ENCODE measurements at places on chromosomes 2 and 18.

GRCh38 chr18:24472591-24472990 is 12.2 kb downstream of the HRH4 start:
- no peaks in the 10 kb centered on the region for H3K4me1 ChIP-seq
- H3K4me3 ChIP-seq: no peak overlapping the region
- H3K36me3 ChIP-seq: no peaks in the 10 kb centered on the region
- no peak overlapping the region for H3K27ac ChIP-seq

- H3K4me3 ChIP-seq: no peak overlapping the region
- peaks cover 6% of the 10 kb centered on the region for H3K27me3 ChIP-seq
- DNase-seq: no peak
- H3K36me3 ChIP-seq: no peaks in the 10 kb centered on the region
These were observed 10.6 kb downstream of the PLCD4 start for GRCh38 chr2:218618102-218618860.

DNA sequence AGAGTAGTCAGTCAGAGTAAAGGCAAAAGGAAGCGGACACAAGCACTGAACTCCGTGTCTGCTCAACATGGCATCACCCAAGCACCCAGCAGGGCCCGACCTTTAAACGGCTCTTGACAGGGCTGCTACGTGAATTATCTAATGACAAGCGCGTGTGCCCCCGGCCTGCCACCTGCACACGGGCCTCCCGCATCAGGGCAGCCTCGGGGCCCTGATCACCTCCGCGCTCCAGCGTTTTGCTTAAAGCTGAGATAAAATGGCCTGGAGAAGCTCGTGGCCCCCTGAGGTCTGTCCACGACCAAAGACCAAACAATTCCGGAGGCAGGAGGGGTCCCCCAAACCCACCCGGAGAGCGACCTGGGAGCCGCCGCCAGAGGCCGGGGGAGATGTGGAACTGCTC is 376 bp downstream of the NDUFA10 start:
- DNase-seq: no peak
- H3K27me3 ChIP-seq: peaks cover 9% of the 10 kb centered on the region
- H3K4me1 ChIP-seq: peaks cover 23% of the 10 kb centered on the region

DNA sequence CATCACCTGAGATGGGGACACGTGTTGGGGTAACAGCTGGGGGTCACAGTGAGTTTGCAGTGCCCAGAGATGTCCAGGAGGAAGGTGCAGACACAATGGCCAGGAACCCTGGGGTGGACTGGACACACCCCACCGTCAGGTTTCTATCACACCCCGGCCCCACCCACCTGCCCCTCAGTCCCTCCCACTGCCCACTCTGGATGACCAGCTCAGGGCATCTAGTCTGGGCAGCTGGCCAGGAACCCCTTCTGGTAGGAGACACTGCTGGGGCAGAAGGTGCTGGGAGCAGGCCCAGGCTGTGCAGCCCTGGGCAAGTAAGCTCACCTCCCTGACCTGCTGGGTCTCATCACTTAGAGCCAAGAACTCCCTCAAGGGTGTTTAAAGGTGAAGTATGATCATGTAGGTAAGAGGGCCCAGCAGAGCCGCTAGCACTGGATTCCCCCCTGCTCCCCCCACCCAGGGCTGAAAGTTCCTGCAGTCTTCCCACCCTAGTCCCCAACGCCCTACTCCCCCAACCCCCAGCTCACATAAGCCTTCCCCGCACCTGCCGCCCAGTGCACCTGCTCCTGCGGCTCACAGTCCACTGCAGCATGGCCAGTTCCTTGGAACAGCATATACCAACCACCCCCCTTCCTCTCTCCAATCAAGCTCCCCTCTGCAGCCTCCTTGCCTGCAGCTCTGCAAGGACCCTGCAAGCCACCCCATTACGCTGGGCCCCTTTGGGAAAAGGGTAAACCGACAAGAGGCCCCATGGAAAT is 17.3 kb downstream of the BIN1 start:
- peaks cover 12% of the 10 kb centered on the region for H3K27me3 ChIP-seq
- H3K36me3 ChIP-seq: no peaks in the 10 kb centered on the region

- H3K36me3 ChIP-seq: no peaks in the 10 kb centered on the region
- no peaks in the 10 kb centered on the region for H3K27me3 ChIP-seq
- no peak for DNase-seq
- no peak overlapping the region for H3K27ac ChIP-seq
These were observed 321.4 kb upstream of the ETAA1 start for GRCh38 chr2:67075530-67076238.

DNA sequence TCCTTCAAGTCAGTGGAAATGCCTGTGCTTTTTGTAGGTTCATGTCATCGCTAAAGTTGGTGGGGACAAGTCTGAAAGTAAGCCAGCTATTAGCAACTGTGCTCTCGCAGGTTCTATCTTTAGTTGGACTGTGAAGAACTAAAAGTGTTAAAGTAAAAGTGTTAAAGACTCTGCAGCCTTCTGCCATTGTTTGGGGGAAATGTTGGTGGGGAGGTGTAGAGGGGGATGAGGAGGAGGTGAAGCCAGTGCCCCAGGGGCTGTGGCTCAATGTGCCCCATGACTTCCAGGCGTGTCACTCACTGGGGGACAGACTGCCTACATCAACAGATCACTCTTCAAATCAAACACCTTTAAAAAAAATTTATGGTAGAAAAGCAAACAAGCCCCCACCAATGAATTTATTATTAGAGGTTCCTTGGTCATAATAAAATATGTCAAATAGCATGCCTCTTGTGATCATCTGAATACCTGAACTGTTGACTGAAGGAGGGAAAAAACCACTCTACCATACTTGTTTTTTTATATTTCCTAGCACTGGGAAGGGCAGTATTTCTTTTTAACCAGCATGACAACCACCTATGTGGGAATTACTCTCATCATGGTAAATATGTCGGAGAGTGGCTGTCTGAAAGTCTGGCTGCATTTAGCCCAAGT is 19.3 kb downstream of the TGFA start:
- H3K27ac ChIP-seq: peak overlapping the region; percentile 42
- no peaks in the 10 kb centered on the region for H3K36me3 ChIP-seq
- DNase-seq: no peak
- H3K4me3 ChIP-seq: no peak overlapping the region
- H3K27me3 ChIP-seq: peaks cover 19% of the 10 kb centered on the region
- peaks cover 6% of the 10 kb centered on the region for H3K4me1 ChIP-seq

GRCh38 chr18:51134721-51135120 is 62.8 kb downstream of the MEX3C start:
- no peaks in the 10 kb centered on the region for H3K27me3 ChIP-seq
- no peak overlapping the region for H3K4me3 ChIP-seq

GRCh38 chr2:233693963-233694362 is 1.3 kb downstream of the UGT1A6 start:
- H3K4me1 ChIP-seq: peaks cover 5% of the 10 kb centered on the region
- DNase-seq: no peak
- H3K27ac ChIP-seq: no peak overlapping the region
- no peak overlapping the region for H3K4me3 ChIP-seq

DNA sequence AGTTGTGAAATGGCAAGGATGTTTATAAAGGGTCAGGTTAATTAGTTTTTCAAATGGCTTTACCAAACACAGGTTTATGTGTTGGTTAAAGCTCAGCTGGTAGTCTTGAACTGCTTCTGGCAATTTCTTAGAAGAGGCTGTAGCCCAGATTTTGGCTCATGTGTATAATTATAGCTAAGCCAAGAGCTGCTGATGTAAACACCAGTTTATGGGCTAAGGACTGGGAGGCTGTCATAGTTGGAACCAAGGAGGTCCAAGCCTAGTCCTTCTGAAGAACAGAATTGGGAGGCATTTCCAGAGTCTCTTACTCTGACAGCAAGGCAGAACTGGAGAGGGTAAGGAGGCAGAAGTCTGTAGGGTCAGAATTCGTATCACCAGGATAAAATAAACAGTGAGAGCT is 25.4 kb downstream of the UBE2E3 start:
- H3K4me1 ChIP-seq: peaks cover 36% of the 10 kb centered on the region
- H3K36me3 ChIP-seq: no peaks in the 10 kb centered on the region
- H3K27me3 ChIP-seq: no peaks in the 10 kb centered on the region
- H3K4me3 ChIP-seq: no peak overlapping the region
- DNase-seq: no peak
- H3K27ac ChIP-seq: peak overlapping the region; percentile 65

GRCh38 chr2:74372674-74373073 is 7.4 kb downstream of the DCTN1 start:
- H3K4me3 ChIP-seq: no peak overlapping the region
- H3K27ac ChIP-seq: no peak overlapping the region
- H3K4me1 ChIP-seq: peaks cover 17% of the 10 kb centered on the region
- peaks cover 16% of the 10 kb centered on the region for H3K36me3 ChIP-seq

DNA sequence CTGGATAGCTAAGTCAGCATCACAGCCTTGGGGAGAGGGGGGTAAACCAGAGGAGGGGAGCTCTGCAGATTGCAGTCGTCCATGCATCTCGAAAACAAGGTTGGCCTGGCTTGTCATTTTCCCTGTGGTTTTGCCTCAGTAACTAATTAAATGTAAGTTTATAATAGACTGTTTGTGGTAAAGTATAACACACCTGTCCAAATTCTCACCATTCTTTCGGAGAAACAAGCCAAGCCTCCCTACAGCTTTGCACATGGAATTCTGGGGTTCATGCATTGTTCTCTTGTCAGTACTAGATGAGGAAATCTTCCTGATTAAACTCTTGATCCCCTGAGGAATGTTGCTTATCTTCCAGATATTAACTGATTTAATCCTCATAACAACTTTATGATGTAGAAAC is 1065.2 kb upstream of the FAM98A start:
- no peaks in the 10 kb centered on the region for H3K36me3 ChIP-seq
- H3K27me3 ChIP-seq: no peaks in the 10 kb centered on the region
- H3K27ac ChIP-seq: no peak overlapping the region
- H3K4me3 ChIP-seq: no peak overlapping the region

- H3K27ac ChIP-seq: no peak overlapping the region
- peaks cover 5% of the 10 kb centered on the region for H3K4me1 ChIP-seq
- no peak overlapping the region for H3K4me3 ChIP-seq
- H3K36me3 ChIP-seq: no peaks in the 10 kb centered on the region
- H3K27me3 ChIP-seq: no peaks in the 10 kb centered on the region
These were observed 105.3 kb upstream of the ZEB2 start for GRCh38 chr2:144625226-144625625.

DNA sequence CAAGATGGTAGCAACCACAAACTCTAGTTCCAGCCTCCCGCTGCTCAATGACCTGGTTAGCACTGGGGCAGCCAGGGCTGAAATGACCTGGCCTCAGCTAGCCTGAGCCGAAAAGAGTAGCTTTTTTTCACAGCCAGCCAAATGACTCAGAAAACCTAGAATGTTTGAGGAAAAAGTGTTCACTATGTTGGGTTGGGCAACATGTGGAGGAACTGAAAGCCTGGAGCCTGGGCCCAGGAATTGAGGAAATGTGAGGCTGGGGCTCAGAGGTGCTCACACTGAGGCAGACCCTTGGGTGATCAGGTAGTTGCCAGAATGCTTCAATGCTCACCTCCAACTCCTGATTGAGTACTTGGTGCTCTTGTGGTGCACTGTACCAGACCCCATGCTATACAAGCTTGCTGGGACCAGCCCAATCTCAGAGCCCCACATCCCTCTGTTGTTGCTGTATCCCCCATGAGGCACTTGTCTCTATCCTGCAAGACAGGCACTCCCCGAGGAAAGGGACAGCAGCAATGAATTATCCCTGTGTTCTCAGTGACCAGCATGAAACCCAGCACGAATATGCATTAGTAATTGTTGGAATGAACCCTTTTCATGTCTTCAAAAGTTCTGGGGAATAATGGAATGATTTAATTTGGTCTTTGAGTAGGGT is 116.2 kb downstream of the USP34 start:
- no peak for DNase-seq
- no peak overlapping the region for H3K27ac ChIP-seq
- peaks cover 25% of the 10 kb centered on the region for H3K36me3 ChIP-seq
- no peaks in the 10 kb centered on the region for H3K27me3 ChIP-seq
- H3K4me3 ChIP-seq: no peak overlapping the region

DNA sequence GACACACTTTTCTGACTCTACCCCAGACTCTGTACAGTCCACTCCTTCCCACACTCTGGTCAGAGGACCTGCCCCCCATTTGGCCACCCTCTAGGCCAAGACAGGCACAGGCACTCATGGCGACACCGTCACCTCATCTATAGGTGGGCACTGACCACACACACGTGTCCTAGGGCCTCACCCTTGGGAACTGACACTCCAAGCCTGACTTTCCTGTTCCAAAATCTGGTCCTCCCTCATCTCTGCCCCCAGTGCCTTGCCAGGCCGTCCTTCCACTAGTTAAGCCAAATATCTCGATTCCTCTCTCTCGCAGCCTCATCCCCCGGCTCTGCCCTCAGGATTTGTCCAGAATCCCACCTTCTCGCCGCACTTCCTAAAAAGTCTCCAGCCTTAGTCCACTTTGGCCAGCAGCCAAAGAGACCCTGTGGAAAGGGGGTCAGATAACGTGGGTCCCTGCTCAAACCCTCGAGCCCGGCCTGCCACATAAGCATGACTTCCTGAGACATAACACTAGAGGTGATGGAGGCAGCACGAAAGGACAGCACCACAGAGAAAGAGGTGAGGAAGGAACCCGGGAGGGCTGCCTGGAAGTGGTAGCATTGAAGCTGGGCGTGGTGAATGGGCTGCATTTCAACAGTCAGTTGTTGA is 105.8 kb upstream of the OTOS start:
- H3K4me3 ChIP-seq: no peak overlapping the region
- H3K27me3 ChIP-seq: peaks cover 28% of the 10 kb centered on the region
- H3K4me1 ChIP-seq: no peaks in the 10 kb centered on the region
- no peak for DNase-seq
- H3K36me3 ChIP-seq: no peaks in the 10 kb centered on the region
- H3K27ac ChIP-seq: peak overlapping the region; percentile 21

DNA sequence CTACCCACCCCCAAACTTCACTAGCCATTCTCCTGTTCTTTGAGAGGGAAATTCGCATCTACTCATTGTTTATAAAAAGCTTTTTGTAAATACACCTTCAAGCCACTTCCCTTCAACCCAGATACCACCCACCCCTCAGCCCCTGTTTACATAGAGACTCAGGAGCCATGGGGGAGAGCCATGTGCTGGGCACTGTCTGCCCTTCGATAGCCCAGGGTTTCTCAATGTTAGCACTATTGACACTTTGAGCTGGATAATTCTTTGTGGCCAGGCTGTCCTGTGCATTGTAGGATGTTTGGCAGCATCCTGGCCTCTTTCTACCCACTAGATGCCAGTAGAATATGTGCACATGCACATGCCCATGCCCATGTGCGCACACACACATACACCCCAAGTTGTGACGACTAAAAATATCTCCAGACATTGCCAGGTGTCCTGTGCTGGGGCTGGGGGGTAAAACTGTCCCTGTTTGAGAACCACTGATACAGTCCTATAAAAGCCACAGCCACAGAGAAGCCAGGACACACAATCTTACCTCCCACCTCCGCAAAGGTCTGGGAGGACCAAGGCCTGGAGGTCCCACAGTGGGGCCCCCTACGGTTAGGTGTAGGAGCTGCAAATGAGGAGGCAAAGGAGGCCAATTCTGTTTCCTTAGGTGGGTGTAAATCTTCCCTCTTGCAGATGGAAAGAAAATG is 44.5 kb upstream of the ASPRV1 start:
- H3K36me3 ChIP-seq: no peaks in the 10 kb centered on the region
- no peaks in the 10 kb centered on the region for H3K27me3 ChIP-seq
- no peak overlapping the region for H3K4me3 ChIP-seq
- no peak for DNase-seq

DNA sequence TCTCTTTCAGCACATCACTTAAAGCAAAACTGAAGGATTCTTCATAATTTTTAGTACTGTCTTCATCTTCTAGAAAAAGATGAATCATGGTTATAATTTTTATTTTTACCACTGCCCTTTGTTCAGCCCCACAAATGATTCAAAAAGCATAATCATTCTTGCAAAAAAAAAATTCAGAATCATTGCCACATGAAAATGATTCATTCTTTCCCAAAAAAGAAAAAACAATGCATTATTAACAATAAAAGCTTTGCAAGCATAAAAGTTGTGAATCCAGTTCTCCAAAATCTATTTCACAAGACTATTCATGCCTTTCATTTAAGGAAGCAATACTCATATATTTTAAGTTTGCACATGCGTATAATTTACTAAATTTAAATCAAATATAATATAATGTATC is 204.8 kb downstream of the RBM43 start:
- no peak for DNase-seq
- H3K27me3 ChIP-seq: peaks cover 8% of the 10 kb centered on the region
- no peak overlapping the region for H3K4me3 ChIP-seq
- no peaks in the 10 kb centered on the region for H3K4me1 ChIP-seq
- H3K27ac ChIP-seq: no peak overlapping the region
